ENCODE measurements at places on chromosomes 4 and X.
A peak's percentile ranks its signal among the peaks of the same experiment; 100 is the strongest.

- no peak for DNase-seq
Observed at GRCh38 chrX:132114607-132115006, 13.2 kb downstream of the FRMD7 start.

- no peak for DNase-seq
Observed at GRCh38 chr4:2888886-2889285, 45.2 kb downstream of the ADD1 start.

- DNase-seq = peak; percentile 57
Observed at GRCh38 chrX:15598026-15598425, 2.7 kb downstream of the ACE2 start.

DNA sequence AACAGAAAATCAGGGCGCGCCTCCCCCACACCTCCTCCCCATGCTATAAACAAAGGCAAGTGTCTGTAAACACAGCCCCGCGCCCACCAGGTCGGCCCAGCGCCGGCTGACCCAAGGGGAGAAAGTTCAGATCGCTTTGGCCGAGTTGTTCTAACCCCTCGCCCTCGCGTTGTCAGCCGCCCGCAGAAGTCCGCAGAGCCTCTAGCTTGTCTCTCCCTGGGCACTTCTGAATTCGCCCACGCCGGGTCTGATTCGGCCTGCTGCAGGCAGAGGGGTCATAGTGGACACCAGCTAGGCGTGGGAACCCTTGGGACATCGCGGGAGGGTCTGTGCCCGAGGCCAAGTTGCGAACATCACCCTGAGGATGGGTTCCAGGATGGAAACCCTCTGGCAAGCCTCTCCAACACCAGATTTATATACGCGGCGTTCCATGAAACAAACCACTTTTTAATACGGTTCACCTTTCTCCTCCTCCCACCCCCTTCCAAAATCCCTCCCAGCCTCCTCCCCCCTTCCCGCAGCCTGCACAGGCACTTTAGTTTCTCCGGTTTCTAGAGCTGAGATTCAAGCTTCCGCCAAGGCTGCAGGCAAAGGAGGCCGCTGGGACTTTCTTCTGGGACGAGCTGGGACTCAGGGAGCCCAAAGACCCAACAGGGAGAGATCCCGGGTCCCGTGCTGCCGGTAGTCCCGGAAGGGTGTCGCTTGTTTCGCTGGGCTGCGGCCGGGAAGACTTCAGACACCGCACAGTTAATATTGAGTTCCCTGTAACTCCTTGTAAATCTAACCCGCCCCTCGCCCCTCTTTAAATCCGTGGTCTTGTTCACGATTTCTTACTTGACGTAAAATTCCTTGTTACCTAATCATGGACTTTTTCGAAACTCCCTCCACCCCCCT lies 4.7 kb downstream of the HAND2 start:
- no peak for DNase-seq

DNA sequence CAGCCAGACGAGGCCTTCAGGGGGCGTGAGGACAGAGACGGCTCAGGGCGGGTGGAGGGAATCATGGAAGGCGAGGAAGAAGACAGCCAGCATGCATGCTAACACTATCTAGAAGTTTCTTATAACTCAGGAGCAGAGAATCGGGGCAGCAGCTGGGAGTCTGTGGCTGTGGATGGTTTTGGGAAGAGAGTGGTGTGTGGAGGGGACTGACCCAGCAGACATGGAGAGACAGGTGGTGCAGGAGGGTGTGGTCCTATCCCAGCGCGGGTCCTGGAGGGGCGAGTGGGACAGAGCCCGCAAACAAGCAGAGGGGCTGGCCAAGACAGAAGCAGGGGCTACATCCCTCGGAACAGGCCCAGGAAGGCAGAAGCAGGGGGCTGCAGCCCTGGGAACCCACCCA lies 192.1 kb downstream of the AFAP1 start:
- no peak for DNase-seq

- DNase-seq = no peak
Observed at GRCh38 chr4:73734530-73735001, 5.8 kb upstream of the CXCL8 start.

DNA sequence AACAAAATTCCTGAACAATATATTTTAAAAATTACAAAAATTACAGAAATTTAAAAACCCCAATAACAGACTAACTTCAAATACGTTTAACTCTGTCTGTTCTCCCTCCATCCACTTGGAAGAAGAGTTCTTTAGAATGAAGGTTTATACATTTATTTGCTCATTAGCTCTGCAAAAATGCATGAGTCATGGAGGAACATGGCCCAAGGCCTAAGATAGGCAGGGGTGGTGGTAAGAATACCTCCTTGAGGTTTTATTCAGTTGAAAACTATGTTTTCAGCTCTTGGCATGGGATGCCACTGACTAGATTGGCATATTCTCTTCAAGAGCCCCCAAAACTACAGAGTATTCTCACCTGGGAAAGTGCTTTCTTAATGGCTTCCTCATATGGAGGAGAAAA lies 8.8 kb upstream of the LRRC66 start:
- peak; percentile 73 for DNase-seq

DNA sequence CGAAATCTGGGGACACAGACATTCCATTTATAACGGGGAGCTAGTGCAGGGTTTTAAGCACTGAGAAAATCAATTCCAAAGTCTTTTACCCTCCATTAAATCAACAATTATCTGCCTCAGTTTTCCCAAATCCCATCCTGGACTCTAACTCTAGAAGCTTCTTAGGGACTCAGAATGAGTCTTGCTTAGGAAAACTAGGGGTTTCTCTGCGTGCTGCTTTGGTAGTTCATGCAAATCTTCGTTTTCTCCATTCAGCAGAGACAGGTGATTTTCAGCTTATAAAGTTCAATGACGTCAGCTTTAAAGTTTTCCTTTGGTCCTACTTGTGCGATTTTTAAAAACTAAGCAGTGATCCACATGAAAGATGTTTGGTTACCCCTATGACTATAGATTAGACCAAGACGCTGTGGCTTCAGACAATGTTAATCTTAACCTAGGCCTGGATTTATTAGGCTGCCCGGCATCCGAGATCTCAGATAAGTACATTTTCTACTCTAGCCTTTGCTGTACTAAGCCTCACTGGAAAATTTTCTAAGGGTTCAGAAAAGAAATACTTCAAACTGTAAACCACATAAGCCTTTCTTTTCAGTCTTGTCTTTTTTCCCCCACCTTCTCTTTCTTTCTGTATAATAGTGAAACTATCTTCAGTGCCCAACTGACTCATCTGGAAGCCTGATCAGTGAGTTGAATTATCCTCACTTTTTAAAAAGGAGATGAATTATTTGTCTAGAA lies 121.4 kb upstream of the GATB start:
- no peak for DNase-seq

DNA sequence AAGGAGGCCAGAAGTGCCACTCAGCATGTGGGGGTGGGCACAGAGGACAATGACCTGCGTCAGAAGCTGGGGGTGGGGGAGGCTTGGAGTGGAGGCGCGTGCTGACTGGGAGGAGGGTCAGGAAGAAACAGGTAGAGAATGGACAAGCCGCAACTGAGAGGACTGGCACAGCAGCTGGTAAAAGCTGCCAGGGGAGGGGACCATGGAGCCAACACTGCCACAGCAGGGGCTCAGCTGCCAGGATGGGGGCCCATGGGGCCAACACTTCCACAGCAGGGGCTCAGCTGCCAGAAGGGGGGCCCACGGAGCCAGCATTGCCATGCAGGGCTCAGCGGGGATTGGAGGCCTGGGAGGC lies 19.1 kb downstream of the RNF212 start:
- no peak for DNase-seq

GRCh38 chr4:108143515-108143914 lies 25.2 kb downstream of the LEF1 start:
- DNase-seq = no peak

DNA sequence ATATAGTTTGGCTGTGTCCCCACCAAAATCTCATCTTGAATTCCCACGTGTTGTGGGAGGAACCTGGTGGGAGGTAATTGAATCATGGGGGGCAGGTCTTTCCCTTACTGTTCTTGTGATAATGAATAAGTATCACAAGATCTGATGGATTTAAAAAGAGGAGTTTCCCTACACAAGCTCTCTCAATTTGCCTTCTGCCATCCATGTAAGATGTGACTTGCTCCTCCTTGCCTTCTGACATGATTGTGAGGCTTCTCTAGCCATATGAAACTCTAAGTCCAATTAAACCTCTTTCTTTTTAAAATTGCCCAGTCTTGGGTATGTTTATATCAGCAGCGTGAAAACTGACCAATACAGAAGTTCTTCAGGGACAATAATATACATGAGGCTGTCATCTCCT lies 425.1 kb downstream of the PABPC4L start:
- no peak for DNase-seq

DNA sequence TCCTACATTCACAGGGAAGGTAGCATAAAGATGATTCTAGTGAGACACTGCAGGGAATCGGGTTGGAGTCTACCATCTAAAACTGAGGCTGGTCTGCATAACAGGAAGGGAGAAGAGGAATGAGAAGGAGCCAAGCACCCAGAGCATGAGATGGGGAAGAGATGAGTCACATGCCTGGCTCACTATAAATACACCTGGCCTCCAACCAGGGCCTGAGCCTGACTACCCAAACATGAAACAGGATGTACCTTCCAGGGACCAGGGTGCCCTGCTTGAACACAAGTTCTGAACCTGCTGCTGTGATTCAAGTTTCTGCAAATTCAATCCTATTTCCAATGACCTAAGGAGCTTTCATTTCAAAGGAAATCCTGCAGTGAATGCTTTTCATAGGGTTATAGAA lies 24.9 kb downstream of the CD99L2 start:
- peak; percentile 22 for DNase-seq

GRCh38 chrX:74370487-74370886 lies 50.8 kb upstream of the SLC16A2 start:
- no peak for DNase-seq

- no peak for DNase-seq
Observed at GRCh38 chr4:52968691-52969090, 106.6 kb downstream of the RASL11B start.

DNA sequence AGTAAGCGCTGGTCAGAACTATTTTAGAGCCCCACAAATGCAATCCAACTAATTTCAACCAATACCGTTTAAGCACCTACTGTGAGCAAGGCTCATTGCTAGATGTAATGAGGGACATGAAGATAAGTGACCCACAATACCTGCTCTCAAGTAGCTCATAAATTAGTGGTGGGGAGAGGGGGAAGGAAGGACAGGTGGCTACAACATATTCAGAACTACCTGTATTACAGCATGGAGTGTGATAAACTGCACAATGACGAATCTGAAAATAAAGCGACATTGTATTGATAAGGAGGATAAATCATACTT lies 311.6 kb upstream of the DIAPH2 start:
- no peak for DNase-seq

- no peak for DNase-seq
Observed at GRCh38 chrX:3271183-3271833, 75.1 kb downstream of the MXRA5 start.

DNA sequence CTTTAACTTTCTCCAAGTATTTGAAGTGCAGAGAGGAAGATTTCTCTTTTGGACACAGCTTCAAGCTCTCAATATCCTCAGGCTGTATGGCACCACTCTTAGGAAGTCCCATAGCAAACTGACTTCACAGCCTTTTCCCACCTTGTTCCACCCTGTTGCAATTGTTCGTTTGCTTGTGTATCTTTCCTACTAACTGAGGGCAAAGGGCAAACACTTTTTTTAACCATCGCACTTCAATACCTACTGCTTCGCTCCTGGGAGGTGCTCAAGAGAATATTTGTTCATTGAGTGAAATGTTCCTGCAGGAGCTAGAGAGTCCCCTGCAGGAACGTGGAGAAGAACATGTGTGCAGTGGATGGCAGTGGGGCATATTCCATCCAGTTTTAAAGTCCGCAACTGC lies 638.6 kb downstream of the BCOR start:
- DNase-seq = no peak

GRCh38 chr4:6953751-6954380 lies 44.2 kb downstream of the TBC1D14 start:
- DNase-seq = no peak

- peak; percentile 26 for DNase-seq
Observed at GRCh38 chr4:40856840-40857362, 107.1 kb downstream of the NSUN7 start.

DNA sequence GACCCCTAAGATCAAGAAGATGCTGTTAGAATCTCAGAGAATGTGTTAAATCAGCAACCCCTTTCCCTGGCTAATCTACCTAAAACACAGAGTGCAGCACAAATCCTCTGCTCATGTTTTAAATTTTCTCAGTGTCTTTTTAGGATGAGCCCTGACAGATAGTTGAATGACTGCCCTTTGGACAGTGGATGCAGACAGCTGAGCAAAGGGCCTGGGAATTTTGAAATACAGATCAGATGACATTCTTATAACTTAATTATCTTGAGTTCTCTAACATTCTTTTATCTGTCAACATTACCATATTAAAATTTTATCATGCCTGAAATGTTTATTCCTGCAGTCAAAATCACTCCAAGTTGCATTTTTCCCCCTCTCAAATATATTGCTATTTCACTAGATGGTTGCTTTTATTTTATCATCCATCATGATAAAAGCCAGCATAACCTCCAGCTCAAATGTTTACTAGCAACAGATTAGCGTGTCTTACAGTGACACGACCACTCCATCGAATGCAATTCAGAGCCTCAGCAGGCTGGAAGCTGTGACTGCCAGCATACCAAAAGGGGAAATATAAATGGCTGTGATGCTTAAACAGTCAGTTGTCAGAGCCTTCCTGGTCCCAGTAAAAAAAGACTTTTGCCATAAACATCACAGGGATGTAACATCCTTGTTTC lies 22.8 kb upstream of the ARHGAP24 start:
- no peak for DNase-seq

DNA sequence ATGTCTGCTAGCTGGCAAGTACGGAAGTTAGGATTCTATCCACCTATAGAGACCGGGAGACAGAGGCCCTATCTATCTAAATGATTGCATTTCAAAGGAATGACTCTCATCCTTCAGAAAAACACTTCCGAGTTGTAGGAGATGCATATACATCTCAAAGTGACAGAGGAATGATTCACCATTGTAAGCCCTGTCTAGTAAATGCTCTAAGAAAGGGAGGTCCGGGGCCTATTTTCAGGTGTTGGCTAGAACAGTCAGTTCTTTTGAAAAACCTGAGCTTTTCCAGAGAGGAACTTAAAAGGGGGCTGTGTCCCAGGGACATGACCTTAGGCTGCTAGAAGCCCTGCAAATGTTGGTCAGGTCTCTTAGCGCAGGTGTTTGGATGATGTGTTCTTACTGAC lies 262.9 kb upstream of the IL1RAPL1 start:
- DNase-seq = no peak

DNA sequence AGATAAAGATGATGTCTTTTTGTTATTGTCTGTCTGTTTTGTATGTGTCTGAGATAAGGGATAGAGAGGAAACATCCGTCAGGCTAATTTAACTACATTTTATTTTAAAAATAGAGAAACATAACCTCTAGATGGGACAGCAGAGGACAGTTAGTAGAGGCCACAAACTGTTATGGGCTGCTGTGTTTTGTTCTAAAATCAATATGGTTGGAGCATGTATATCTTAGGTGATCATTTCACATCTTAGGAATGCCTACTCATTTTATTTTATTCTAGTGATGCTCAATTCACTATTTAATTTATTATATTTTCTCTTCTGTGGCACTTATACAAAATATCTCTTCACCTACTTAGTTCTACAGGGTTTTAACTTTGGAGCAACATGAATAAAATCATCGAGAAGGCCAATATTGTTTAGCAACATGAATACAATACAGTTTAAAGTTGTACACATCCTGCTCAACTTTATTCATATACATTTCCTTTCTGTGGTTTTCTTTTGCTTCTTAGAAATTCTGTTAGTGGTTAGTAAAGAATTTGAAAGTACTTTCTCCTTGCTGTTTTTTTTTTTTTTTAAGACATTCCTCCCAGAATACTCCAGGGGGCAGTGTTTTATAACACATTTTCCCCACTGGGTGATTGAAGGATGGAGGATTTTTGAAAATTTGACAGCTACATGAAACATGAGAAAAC lies 392.9 kb downstream of the UNC5C start:
- DNase-seq = no peak

All from NCI-H226 (cell line).